ENCODE measurements at places on chromosomes 11 and 22.

- no peak for DNase-seq
These were observed 5.9 kb upstream of the GRAMD4 start for GRCh38 chr22:46614025-46614931.

DNA sequence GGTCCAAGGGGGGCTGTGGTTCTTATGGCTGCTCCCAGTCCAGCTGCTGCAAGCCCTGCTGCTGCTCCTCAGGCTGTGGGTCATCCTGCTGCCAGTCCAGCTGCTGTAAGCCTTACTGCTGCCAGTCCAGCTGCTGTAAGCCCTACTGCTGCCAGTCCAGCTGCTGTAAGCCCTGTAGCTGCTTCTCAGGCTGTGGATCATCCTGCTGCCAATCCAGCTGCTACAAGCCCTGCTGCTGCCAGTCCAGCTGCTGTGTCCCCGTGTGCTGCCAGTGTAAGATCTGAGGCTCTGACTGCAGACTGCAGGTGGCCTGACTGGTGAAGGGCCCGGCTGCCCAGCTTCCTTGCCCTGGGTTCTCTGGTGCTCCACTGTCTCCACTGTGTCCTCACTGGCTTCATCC lies 696 bp downstream of the KRTAP5-5 start:
- no peak for DNase-seq

DNA sequence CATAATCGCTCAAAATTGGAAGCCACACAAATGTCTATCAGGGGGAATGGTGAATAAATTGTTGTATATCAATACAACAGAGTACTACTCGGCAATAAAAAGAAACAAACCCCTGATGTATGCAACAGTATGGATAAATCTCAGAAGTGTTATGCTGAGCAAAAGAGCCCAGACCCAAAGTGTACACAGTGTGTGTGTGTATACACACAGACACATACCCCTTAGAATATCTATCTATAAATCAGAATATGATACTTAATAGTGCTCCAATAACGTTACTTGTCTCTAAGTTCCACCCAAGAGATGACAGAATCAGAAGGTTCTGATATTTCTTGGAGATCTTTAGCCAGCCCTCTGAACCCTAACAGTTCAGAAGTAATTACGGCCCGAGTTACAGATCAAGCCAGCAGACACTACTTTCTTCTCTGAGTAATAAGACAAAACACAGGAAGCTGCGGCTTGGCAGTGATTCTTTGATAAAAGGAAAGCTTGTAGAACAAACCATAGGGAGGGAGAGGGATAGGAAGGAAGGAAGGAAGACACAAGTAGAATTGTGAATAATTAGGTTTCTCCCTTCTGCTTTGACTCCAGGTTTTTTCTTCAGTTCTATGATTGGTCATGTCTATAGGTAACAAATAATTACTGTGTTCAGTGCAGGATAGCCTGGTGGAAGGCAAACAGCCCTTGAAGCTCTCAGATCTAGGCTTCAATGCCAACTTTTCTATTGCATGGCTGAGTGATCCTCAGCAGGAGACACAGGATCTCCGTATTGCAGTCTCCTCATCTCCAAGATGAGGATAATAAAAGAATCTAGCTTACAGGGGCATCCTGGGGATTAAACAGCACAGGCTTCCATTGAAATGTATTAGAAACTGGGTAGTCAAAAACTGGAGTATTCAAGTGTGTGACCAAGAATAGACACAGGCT lies 75.6 kb upstream of the TEAD1 start:
- DNase-seq, result no peak

DNA sequence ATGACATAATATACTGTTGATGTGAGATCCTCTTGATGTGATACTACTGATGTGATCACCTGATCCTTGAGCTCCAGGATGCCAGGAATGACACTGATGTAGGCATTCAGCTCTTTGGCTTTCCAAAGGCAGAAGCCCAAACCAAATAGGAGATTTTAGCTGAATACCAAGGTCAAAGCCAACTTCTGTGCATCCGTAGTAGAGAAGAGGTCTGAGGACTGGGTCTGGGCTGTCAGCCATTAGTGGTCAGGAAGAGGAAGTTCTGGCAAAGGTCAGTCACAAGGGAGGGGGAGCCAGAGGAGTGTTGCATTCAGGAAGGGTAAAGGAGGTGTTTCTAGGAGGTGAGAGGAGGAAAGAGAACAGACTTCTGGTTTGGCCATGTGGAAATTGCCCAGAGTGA lies 53.4 kb upstream of the PARVG start:
- no peak for DNase-seq

DNA sequence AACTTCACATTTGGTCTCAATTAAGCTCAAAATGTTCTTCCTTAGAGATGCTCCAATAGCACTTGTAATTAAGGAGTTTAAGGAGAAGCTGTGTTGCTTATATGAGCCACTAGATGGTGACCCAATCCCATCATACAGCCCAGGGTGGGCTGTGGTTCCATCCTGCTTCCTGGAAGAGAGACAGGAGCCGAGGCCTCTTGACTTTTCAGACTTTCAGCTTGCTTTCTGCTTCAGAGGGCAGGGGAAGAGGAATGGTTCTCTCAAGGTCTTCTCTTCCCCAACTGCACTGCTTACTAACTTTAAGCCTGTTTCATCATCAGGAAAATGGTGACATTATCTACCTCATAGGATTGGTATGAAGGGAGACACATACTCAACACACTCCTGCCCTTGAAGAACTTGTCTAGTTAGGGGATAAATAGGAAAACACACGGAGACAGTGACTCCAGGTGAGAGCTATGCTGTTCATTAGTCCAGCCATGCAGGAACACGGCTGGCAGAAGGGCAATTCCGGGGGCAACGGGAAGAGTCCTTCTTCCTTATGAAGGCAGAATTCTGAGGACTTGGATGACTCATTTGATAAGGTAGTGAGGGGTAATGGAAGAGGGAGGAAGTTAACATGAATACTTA lies 20.1 kb downstream of the TMEM218 start:
- no peak for DNase-seq

DNA sequence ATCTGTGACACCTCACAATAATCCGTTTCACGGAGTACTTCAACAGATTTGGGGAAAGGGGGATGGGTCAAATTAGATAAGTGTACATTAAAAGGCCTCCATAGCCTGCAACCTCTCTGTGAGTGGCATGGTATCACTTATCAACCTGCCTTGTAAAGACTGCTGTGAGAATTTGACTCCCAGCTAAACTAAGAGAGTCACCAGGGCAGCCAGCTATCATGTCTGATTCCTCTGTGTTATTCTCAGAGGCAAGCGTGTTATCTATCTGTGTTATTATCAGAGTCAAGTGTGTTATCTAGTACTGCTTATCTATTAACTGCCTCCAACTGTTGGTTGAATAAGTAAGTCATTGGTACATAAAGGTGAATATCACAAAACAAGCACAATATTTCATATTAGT lies 4.1 kb upstream of the FAM83F start:
- DNase-seq, result no peak

DNA sequence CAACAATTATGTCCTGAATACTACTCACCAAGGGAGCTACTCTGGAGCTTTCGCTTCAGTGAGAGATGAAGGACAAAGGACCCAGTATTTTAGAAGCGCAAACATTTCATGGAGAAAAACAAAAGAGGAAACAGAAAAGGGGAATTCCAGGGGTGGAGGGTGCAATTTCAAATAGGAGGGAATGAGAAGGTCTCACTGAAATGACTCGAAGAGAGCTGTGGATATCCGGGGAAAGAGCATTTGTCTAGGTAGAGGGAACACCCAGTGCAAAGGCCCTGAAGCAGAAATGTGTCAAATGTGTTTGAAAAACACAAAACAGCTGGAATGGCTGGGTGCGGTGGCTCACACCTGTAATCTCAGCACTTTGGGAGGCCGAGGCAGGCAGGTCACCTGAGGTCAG lies 2.4 kb downstream of the RPS19BP1 start:
- no peak for DNase-seq

DNA sequence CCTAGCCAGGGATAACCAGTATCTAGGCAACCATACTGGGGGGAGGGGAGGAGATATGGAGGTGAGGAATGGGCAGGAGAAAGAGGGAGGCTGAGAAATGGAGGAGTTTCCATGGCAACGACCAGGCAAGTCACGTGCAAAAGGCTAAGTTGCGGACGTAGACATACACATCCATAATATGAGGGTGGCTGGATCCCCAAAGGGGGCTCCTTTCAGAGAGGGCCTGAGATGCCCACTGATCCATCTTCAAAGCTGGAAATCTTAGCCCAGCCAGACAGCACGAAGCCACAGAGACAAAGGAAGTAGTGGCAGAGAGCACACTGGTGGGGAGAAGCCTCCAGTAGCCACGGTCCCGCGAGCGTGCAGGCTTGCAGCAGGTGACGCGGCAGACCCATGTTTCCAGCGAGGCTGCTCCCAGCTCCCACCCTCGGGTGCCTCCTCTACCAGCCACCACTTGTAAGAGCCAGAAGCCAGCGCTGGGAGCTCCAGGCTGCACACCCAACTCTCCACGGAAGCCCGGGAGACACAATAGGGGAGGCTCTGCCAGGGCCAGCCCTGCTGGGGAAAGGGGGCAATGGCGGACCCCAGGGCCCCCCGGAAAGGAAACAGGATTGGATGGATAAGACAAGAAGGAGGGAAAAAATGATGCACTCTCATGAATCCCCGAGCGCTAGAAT lies 938 bp downstream of the FXYD6 start:
- no peak for DNase-seq

DNA sequence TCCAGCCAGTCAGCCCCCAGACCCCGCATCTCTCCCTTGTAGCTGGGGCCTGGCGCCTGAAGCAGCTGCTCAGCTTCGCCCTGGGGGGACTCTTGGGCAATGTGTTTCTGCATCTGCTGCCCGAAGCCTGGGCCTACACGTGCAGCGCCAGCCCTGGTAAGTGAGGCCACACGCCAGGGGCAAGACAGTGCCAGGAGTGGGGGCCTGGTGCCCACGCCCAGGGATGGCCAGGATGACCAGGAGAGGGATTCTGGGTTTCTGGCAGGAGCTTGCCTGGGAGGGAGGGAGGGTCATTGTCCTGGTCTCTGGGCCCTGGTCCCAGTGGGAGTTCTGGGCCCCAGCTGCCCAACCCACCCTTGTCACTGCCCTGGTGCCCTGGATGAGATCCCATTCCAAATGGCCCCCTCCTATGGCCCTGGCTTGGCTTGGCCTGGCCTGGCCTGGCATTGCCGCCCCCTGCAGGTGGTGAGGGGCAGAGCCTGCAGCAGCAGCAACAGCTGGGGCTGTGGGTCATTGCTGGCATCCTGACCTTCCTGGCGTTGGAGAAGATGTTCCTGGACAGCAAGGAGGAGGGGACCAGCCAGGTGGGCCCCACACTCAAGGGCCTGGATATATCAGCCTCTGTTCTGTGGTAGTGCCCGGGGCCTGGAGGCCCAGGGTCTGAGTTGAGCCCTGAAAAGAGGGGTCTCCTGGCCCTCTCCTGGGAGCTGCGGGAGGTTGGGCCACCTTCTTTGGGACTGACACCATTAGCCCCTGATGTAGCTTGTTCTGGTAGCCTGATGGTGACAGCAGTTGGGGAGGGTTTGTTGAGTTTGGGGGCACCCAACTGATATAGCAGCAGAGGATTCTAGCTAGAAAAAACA lies 3.7 kb downstream of the SLC39A13 start:
- DNase-seq, result peak; percentile 23

DNA sequence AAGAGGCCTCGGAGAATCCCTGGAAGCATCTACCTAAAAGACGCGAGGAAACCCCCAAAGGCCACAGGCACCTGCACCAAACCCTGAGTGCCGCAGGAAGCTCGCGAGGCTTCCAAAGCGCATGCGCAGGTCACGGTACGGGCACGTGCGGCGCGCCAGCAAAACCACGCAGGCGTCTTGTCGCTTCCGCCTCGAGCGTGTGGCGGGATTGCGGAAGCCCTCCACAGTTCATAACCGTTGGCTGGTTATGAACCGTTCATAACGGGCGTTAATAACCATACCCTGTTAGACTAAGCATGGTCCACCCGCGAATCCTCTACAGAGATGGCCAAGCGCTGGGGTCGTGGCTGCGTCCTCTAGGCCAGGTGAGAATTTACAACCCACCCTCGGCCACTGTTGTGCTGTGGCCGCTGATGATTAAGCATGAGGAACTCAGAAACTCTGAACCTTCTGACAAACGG lies 46.4 kb downstream of the MORC2 start:
- peak; percentile 67 for DNase-seq

- no peak for DNase-seq
These were observed 33.1 kb downstream of the FLRT1 start for GRCh38 chr11:64068705-64069400.

DNA sequence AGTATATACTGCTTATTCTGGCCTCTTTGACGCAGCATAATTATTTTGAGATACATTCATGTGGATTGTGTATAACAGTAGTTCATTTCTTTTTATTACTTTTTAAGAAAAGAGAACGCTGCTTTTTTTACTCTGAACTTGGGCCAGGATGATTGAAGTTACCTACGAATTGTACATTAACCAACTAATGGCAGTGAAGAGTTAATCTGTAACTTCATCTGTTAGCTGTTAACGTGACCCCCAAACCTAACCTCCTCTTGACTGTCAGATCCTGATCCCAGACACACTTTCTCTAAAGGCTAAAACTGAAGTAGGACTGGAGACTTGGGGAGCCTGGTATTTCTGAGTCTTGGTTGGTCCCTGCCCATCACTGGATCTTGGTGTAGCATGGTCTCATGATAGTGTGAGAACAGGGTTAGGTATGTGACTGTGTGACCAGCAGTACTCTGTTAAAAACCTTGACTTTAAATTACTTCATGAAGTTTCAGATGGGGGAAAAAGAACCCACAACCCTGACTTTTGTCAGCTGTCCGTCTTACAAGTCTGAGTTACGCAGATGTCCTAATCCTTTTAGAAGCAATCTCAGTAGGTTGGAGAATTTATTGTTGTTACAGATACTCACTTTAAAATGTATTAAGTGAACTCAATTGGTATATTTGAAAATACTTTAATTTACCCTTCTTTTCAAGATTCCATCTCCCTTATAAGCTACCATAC lies 39.4 kb downstream of the C22orf31 start:
- no peak for DNase-seq

- no peak for DNase-seq
These were observed 591.1 kb downstream of the BRD1 start for GRCh38 chr22:49236541-49237075.

GRCh38 chr11:85886089-85887056 lies 31.2 kb downstream of the CCDC83 start:
- no peak for DNase-seq

GRCh38 chr11:120835601-120836228 lies 188.2 kb upstream of the TBCEL start:
- DNase-seq, result no peak

- no peak for DNase-seq
These were observed 351.3 kb downstream of the JRKL start for GRCh38 chr11:96741068-96741467.

DNA sequence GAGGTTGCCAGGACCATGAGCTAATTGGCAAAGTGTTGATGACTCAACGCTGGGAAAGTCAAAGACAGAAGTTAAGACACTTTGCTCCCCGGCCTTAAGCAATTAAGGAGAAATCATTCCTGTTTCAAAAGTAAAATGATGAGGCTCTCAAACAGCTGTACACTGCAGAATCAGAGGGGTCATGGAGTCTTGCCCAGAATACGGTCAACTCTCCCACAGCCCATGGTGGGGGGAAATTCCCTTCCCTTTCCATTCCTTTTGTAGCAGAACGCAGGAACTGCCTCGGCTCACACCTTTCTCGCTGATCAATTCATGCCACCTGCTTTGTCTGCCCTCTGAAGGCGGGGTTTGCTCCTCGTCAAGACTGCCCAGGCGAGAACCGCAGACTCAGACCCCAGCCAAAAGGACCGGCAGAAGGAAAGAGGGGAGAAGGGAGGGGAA lies 52.8 kb downstream of the MN1 start:
- DNase-seq, result no peak

Data from activated CD4-positive, CD25-positive, alpha-beta regulatory T cell (primary cell).